ENCODE measurements at places on chromosomes 12 and 14. TPM values are rescaled to one million over a fixed set of nuclear protein-coding genes. Genes with fewer than 3 reads are reported as not detected.

The AKAP6 gene
- 1.3 TPM for total RNA-seq

The RPGRIP1 gene
- total RNA-seq, result not detected

The KRT3 gene
- total RNA-seq, result not detected

DNA sequence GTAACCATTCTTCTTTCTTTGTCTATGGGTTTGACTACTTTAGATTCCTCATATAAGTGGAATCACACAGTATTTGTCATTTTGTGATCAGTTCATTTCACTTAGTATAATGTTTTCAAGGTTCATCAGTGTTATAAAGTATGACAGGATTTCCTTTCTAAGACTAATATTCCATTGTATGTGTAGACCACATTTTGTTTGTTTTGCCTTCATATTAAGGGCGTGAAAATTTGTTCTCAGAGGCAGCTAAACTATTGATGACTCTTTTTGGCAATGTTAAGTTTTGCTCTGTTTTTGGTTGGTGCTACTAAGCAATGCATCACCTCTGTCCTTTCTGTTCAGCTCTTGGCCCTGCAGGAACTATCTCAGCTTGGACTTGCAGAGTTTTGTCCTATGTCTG, 1.7 kb upstream of the KLRG1 start:
- no peak for DNase-seq

GRCh38 chr12:1691123-1692007, 495 bp downstream of the ADIPOR2 start:
- no peak for DNase-seq

DNA sequence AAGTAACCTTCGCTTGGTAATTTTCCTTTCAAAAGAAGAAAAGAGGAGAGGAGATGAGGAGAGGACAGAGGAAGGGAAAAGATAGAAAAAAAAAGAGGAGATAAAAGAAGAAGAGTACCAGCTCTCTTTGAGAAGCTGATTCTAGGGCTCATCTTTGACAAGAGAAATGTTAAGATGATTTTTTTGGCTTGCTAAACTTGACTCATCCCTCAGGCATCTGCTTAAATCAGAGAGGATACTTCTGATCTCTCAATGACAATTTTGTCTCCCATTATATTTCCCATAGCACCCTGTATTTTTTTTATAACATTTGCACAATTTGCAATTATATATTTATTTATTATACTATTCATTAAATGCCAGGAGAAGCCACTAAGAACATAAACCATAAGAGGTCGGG, 17.1 kb downstream of the SYT1 start:
- DNase-seq, result no peak

GRCh38 chr12:67991158-67991557, 1.9 kb downstream of the IFNG-AS1 start:
- no peak for DNase-seq

GRCh38 chr12:109972821-109973220, 23.3 kb downstream of the GIT2 start:
- DNase-seq, result no peak

DNA sequence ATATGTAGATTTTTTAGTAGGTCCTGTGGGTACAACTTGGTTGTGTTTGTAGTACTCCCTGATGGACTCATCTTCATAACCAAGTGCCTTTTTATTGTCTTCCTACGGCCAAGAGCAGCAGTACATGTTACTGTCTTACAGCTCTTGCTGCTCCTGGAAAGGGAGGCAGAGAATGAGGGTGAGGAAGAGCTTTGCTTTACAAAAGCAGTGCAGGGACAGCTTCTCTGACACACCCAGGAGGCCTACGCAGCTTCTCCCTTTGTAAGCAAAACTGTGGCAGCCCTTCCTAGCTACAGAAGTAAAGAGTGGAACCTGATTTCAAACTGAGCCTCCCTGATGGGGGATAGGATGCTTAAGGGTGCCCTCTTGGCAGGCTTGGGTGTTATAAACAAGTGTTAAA, 18.6 kb downstream of the MYRFL start:
- no peak for DNase-seq

DNA sequence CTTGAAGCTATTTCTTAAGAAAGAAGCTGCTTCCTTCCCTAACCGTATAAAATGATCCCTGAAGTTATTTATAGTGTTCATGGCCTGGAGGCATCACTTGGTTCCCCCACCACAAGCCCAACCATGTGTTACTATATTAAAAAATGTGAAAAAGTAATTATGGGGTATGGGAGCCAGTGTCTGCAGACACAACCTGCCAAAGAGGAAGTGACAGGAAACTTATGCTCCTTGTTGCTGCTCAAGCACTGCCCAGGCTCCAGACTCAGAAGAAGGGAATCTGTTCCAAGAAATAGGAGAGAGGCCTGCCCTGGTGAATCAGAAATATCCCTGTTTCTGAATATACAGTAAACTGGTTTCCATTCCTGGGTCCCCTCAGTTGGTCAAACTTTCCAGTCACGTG, 217.2 kb upstream of the BMP4 start:
- DNase-seq, result no peak

- no peak for DNase-seq
These were observed 412.5 kb downstream of the ZFP36L1 start for GRCh38 chr14:68380329-68380741.

- DNase-seq, result peak; percentile 25
These were observed 58.1 kb upstream of the RMST start for GRCh38 chr12:97404543-97404942.

GRCh38 chr12:98352218-98352811, 163.1 kb upstream of the TMPO start:
- peak; percentile 91 for DNase-seq

DNA sequence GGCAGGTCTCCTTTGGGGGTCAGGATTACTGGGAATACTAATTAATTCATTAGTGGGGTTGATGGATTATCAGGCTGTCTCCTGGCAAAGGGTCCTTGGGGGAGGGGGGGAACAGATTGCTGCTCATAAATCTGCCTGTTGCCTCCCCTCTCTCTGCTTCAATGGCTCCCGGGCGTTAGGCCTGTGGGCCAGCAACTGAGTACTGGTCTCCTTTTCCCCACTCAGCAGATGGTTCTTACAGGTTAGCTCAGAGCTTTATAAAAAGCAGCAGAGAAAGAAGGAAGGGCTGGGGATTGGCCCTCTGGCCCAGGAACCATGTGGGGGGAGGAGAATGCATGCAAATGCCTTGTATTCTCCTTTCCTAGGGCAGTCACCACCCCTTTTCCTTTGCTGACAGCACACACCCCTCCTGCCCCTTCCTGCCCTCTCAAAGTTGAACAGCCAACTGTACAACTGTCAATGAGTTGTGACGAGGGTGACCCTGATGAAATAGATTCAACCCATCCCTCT, 2.3 kb upstream of the NEUROD4 start:
- no peak for DNase-seq
